Neural crest cell (in vitro differentiated cells): ENCODE measurements at places on chromosomes 3 and 15.

GRCh38 chr15:87623832-87624231 lies 632.7 kb downstream of the NTRK3 start:
- DNase-seq = no peak

- DNase-seq = no peak
Measured at GRCh38 chr3:114449271-114450007, 155.6 kb downstream of the TIGIT start.

DNA sequence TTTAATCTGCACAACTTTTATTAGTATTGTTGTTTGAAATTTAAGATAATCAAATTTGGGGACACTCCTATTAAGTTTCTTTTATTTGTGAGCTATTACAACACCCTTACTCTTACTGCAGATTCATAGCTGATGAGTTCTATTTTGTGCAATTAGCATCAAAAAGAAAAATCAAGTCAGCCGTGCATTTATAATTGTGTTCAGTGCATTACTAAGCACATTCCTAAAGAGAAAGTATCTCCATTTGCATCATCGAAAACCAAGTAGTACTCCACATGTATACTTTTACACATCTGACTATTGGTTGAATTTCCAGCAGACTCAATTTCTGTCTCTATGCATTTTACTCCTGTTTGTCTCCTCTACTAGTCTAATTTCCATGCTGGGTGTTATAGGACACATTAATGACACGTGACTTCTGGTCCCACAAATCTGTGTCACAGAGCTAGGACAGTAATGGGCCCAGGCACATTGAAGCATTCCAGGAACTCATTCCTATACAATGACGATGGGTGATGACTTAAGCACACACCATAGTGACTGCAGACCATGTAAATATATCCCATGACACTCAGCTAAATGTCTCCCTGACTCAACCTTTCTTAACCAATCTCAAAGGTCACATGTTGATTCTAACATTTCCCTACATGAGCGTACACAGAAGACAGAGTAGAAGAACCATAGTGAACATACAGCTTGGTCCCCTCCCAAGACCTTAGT lies 477.5 kb downstream of the LPP start:
- DNase-seq = no peak

DNA sequence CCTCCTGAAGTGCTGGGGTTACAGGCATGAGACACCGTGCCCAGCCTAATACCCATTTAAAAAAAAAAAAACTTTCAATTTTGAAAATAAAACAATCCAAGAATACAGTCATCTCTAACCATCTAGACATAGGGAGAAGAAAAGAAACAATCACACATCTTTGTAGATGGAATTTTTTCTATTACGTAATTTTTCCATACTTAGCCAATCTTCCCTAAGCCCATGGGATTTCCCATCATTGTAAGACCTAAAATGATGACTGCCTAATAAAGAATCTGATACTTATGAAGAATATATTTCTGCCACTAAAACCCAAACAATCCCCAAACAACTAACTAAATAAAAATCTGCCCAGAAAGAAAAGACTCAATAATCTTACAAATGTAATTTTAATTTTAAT lies 88.7 kb downstream of the CBLB start:
- no peak for DNase-seq

GRCh38 chr3:109071350-109072142 lies 46.4 kb downstream of the MORC1 start:
- no peak for DNase-seq

DNA sequence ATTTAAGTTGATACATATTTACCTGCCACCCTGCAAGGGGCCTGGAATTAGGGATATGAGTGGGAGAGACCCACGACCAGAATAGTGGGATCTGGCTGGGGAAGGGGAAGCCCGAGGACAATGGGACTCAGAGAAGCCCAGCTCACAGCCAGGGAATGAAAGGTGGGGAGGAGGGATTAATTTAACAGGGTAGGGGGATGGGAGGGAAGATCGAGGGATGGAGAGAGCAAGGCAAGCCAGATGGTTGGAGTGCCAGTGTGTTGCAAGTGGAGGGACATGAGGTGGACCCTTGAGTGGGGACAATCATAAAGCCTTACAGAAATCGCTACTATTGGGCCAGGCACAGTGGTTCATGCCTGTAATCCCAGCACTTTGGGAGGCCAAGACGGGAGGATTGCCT lies 4.4 kb upstream of the GNAI2 start:
- no peak for DNase-seq

DNA sequence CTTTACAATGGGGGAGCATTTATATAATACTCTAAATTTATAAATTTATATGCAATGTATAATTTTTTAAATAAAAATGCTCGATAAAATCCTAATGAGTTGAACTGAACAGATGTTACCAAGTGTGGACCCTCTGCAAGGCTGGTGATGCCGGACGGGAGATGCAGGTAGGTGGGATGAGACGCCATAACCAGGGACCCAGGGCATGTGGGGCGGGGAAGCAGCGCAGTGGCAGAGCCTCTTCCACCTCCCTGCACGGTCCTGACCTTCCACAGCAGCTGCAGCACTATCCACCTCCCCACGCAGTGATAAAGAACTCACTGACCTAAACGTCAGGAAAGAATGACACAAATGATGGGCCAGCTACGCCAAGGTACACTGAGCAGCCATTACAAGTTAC lies 12.8 kb downstream of the PCSK6 start:
- DNase-seq = no peak

DNA sequence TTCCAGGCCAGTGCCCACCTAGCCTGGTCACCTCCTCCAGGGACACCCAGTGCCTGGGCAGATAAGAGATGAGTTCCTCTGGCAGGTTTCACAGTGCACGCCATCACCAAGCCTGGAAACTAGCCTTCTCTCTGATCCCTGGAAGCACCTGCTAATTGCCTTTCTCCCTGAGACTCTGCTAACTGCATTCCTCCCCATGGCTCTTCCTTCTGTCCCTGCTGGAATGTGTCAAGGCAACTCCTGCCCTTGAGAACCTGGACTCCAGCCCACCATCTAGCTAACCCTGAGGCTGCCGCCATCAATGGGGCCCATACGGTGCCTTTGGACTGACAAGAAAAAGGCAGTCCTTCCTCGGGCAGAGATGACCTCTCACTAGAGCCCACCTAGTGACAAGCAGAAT lies 18.5 kb downstream of the VIPR1 start:
- DNase-seq = no peak

DNA sequence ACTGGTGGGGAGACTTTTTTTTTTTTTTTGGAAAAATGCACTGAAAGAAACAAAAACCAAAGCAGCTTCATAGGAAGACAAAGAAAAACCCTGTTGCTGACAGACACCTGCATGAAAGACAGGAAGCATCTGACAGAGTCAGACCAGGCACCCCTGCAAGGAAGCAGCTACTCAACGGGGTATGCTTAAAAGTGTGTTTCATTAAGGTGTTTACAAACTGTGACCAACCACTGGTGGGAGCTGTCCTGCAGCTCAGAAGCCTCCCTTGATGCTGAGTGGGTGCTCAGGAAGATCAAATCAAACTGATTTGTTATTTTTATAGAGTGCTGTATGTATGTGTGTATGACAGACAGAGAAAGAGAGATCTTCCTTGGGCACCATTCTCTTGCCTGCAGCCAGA lies 34.7 kb upstream of the AGBL1 start:
- no peak for DNase-seq

- no peak for DNase-seq
Measured at GRCh38 chr3:58041182-58041825, 33.1 kb downstream of the FLNB start.

GRCh38 chr3:111534701-111535100 lies 7.3 kb upstream of the CD96 start:
- DNase-seq = no peak

DNA sequence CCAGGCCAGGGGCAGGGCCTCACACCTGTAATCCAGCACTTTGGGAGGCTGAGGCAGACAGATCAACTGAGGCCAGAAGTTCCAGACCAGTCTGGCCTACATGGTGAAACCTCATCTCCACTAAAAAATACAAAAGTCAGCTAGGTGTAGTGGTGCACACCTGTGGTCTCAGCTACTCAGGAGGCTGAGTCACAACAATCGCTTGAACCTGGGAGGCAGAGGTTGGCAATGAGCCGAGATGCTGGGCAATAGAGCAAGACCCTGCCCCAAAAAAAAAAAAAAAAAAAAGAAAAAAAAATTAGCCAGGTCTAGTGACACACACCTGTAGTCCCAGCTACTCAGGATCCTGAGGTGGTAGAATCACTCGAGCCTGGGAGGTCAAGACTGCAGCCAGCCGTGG lies 18.8 kb downstream of the MYO9A start:
- no peak for DNase-seq

GRCh38 chr3:100535610-100535943 lies 43.2 kb downstream of the TMEM45A start:
- DNase-seq = no peak

- DNase-seq = no peak
Measured at GRCh38 chr3:57696801-57697321, 4.0 kb upstream of the DENND6A start.

DNA sequence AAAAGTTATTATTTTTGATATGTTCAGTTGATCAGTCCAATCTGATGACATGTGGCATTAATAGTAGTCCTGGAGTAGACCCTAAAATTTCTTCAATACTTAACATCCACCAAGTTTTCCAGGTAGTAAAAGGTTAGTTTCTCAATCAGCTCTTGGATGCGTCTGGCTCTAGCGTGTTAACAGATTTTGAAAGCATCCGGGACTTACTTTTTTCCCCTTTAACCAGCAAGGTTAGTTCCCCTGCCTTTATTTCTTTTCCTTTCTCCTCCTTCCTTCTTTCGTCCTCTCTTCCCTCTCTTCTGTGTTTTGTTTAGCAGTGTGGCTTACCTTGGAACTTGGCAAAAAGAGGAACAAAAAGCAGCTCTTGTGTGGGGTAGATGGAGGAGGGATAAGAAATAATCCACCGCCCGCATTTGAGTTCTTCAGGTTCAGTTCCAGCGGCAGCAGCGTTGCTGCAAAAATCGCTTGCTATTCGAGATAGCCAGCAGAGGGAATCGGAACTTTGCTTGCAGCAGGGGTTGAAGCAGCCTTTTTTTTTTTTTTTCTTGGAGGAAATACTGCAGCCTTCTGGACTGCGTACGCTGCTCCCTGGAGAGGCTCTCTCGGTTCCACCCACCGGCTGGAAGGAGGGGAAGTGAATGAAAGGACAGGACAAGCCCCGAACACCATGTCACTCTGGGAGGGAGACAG lies at the start of gene RBMS3:
RBMS3 (plus strand) TSS at position 668 of the 690 bp plus-strand sequence.
- DNase-seq = peak; percentile 57

GRCh38 chr3:123334056-123334455 lies 114.8 kb downstream of the ADCY5 start:
- no peak for DNase-seq

GRCh38 chr3:60584250-60584649 lies 667.0 kb downstream of the FHIT start:
- DNase-seq = no peak

DNA sequence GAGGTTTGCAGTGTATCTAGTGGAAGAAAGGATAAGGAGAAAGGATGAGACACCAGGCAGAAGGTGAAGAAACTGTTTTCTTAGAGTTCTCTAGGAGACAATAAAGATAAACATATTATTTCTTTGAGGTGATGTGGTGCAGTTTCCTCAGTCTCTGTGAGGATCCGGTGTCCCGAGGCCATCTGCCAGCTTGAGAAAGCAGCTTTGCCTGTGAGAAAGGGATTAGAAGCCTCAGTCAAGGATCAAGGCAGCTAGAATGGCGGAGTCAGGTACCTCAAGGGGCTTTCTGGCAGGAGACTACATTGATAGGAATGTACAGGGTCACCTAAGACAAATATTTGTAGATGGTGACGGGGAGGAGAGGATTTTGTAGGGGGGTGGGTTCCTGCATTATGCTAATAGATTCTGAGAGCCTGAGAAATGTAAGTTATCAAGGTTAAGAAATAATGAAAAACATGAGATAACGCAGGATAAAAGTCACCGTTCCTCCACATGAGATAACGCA lies 103.9 kb upstream of the MB21D2 start:
- DNase-seq = no peak

GRCh38 chr3:12384451-12385233 lies 95.8 kb downstream of the PPARG start:
- DNase-seq = no peak

DNA sequence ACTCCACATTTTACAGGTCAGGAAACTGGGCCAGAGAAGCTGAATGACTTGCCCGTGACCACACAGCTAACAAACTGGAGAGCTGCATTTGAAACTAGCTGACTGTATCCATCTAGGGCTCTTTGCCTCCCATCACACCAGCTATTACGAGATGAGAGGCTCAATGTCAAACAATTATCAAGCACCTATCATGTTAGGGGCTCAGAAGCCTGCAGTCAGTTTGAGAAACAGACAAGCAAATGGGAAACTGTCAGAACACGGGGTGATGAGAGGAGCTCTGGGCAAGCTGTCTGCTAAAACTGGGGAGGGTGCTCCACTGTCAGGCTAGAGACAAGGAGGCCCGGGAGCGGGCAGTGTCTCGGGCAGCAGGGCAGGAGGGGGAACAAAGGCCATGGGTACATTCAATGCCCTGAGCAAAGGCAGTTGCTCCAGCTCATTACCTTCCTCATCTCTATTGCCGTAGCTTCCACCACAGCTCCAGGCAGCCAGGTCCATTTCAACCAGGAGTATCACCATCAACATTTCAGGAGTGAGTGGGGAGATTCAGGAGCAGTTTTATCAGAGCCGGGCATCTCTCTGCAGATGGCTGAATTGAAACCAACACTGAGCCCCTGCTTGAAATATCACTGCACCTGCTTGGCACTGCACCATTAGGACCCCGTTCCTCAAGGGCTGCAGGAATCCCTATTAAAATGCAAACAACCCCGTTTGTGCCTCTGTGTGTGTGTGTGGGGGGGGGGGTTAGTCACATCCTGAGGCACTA lies 122.6 kb downstream of the RAB11A start:
- DNase-seq = no peak

GRCh38 chr3:1591327-1592028 lies 498.7 kb downstream of the CNTN6 start:
- no peak for DNase-seq

DNA sequence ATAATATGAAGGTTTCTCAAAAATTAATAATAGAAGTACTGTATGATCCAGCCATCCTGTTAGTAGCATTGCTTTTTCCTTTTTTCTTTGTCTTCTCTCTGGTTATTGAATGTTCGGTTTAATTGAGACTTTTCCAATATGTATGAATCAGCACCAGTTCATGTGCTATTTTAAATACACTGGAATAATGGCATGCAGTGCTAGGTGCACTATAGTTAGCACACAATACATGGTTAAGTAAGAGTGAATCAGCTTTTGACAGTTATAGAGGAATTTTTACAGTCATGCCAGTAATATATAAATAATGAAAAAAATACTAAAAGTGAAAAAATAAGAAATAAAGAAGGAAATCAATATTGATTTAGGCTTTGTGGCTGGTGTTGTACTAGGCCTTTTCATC lies 113.8 kb upstream of the STRIT1 start:
- no peak for DNase-seq

- DNase-seq = no peak
Measured at GRCh38 chr15:94196531-94196930, 34.8 kb upstream of the MCTP2 start.

DNA sequence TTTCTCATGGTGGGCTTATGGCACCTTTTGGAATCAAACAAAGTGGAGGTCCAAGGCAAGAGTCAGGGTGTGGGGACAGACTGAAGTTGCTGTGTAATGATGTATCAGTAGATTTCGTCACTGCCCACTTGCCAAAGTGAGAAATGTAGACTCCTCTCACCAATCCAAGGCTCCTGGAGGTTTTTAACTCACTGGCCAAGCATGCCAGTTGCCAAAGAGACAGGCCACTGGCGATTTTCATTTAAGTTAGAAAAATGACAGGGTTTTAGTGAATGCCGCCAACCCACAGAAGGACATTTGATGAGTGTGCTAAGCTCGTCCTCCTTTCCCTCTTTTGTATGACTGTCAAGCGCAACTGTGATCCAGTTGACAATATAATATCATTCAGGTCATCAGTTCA lies 209.2 kb downstream of the FEZF2 start:
- DNase-seq = no peak
